KBM-7 (cell line): ENCODE measurements at places on chromosomes 7 and 10.

DNA sequence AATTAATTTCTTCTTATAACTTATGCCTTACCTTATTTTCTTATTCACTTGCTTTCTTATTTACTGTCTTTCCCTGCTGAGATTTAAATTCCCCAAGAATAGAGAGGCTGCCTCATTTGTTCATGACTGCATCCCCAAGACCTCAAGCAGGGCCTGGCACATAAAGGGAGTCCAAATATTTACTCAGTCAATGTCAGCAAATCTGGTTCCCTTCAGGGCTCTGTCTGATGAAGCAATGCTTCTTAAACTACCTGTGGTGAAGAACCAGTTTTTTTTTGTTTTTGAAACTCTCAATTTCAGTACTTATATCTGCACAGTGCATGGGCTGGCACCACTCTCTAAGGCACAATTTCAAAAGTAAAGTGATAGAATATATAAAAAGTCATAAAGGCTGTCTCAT lies 4.7 kb downstream of the ZNF239 start:
- DNase-seq = no peak

DNA sequence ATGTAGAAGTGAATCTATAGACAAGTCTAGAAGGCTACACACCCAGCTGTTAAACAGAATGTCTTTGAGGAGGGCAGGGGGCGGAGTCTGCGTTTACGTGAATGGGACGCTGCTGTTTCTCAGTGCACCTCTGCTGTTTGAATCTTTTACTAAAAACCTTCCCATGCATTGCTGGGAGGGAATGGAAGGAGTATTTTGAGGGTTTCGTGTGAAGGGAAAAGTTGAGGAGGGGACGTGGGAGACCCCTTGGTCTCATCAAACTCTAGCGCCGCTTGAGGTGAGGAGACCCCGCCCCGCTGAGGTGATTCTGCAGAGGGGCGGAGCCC lies 492 bp upstream of the VCL start:
- no peak for DNase-seq

GRCh38 chr10:76315240-76315639 lies 883.8 kb downstream of the LRMDA start:
- no peak for DNase-seq

- no peak for DNase-seq
Observed at GRCh38 chr7:76411626-76412025, 2.1 kb upstream of the SSC4D start.

DNA sequence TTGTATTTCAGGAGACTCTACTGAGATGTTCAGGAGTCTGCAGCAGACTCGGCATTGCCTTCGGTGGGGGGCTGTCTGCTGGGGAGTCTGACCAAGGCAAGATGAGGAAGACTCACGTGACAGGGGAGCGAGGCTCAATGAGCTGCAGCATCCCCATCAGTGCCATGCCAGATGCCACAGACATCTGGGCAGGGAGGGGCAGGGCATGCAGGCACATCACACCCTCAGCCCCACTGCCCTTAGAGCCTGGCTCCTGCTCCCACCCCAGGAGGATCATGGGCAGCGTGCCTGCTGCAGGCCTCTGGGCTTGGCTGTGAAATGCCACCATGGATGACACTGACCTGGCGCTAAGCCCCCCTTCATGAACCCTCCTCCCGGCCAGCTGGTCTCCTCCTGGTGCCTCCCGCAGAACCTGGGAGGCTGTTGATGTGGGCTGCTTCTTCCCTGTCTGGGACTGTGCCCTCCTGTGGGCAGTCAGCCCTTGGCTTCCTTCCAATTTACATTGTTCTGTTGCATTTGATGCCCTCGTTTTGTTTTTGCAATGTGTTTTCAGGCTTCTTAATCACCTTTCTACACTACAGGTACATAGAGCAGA lies 235.0 kb downstream of the PAXIP1 start:
- DNase-seq = no peak

DNA sequence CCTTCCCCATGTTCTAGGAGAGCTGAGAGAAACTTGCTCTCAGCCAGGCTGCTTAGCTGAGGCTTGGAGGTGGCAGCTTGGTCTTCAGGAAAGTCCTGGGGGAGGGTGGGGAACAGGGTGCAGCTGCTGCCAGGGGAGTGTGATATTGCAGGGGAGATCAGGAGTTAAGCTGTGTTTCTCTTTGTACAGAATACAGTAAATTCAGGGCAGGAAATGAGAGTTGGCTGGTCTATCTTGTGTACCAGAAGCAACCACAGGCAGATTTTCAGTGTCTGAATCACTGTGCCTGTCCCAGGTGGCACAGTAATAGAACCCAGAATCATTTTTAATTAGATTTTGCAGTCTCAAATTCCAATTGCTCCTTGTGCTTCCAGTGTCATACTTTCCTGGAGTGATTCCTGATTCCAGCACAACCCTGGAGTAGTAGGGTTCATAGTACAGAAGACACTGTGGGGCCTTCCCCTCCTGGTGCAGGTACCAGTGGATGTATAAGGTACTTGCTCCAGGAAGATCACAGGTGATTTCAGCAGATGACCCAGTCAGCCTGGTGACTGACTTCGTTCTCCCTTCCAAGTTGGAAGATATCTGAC lies 94.0 kb upstream of the TARP start:
- peak; percentile 8 for DNase-seq
